ENCODE measurements at places on chromosomes 6 and 20. TPM values are rescaled to one million over a fixed set of nuclear protein-coding genes. Genes with fewer than 3 reads are reported as not detected.

- no peak for DNase-seq
These were observed 52.9 kb downstream of the EDN1 start for GRCh38 chr6:12343122-12343439.

DNA sequence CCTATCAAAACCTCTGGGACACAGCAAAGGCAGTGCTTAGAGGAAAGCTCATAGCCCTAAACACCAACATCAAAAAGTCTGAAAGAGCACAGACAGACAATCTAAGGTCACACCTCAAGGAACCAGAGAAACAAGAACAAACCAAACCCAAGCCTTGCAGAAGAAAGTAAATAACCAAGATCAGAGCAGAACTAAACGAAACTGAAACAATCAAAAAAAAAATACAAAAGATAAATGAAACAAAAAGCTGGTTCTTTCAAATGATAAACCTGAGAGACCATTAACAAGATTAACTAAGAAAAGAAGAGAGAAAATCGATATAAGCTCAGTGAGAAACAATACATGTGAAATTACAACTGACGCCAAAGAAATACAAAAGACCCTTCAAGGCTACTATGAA lies 34.8 kb upstream of the RUNX2 start:
- DNase-seq, result peak; percentile 20

- DNase-seq, result no peak
These were observed 65.4 kb upstream of the FBXL4 start for GRCh38 chr6:99013145-99013544.

- DNase-seq, result no peak
These were observed 36.0 kb upstream of the FOXA2 start for GRCh38 chr20:22620342-22620741.

DNA sequence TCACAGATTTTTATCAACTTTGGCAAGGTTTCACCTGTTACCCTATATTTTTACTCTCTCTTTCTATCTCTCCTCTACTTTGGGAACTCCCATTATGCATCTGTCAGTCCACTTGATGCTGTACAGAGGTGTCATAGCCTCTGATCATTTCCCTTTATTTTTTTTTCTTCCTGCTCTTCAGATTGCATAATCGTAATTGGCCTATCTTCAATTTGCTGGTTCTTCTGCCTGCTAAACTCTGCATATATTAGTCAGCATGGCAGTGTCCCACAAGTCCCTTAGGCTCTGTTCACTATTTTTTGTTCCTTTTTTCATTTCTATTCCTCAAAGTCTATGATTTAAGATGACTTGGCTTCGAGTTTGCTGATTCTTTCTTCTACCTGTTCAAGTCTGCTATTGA lies 44.7 kb upstream of the MICB start:
- no peak for DNase-seq

DNA sequence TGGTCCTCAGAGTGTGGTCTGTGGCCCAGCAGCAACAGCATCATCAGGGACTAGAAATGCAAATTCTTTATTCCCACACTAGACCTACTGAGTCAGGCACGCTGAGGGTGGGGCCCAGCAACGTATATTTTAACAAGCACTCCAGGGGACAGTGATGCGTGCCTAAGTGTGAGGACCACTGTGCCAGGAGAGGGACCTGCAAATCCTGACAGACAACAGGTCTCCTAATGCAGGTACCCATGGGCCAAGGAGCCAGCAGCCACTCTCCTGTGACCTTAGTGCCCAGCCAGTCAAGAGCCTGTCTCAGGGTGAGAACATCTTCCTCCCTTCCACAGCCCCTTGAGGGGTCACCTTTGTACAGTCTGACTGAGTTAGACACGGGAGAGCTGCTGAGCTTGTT lies 8.0 kb upstream of the MYLK2 start:
- no peak for DNase-seq

GRCh38 chr6:113184291-113184690 lies 672.9 kb upstream of the MARCKS start:
- no peak for DNase-seq

DNA sequence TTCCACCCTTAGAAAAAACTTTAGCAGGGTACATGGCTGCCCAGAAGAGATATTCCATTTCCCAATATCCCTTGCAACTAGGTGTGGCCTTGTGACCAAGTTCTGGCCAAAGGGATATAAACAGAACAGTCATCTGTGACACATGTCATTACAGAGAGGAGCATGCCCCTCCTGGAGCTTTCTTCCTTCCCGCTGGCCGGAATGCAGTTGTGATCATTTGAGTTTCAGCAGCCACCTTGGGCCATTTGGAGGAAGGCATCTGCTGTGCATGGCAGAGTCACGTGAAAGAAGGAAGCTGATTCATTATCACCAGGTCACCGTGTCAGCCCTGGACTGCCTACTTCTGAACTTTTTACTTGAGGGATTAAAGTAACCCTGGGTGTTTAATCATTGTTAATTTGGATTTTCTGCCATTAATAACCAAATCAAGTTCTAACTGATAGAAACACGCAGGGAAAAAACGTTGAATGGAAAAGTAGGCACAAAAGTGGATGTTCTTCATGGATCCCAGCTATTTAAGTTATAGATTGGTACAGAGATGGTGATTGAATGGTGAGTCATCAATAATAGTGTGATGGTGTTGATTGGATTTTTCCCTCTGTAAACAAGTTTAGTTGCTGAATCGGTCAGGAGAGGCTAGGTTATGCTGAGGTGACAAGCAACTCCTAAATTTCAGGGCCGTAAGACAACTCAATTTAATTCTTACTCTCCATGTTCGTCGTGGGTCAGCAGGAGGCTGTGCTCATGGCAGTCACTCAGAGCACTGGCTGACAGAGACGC lies 80.7 kb upstream of the CCDC167 start:
- DNase-seq, result no peak

- no peak for DNase-seq
These were observed 1155.8 kb downstream of the GRIK2 start for GRCh38 chr6:102549221-102549874.

GRCh38 chr6:14986370-14986769 lies 259.5 kb upstream of the JARID2 start:
- no peak for DNase-seq

GRCh38 chr6:15458021-15458459 lies 204.8 kb downstream of the DTNBP1 start:
- DNase-seq, result no peak

DNA sequence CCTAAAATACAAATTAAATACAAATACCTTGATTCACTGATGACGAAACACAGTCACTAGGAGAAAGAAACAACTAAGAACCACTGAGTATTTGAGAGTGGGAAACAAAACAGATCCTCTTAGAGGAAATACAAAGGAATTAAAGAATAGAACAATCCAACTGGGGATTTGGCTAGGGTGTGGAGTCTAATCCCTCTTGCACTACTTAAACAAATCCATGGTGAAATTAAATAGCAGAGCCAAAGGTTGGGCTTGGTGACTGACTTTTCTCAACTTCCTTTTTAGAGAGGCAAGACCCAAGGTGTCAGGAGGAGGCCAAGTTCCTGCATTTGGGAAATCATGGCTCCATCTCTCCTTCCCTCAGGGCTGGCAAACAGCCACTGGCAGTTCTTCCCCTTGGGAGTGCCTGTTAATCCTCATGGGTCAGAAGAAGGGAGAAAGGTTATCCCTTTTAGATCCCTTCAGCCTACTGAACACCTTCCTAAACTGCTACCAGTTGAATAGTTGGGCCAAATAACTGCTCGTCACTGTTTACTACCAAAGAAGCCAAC lies 101.2 kb upstream of the TRAF3IP2 start:
- no peak for DNase-seq

GRCh38 chr6:18186033-18186432 lies 30.8 kb downstream of the KDM1B start:
- no peak for DNase-seq

- no peak for DNase-seq
These were observed 43.1 kb downstream of the MICA start for GRCh38 chr6:31446481-31446880.

GRCh38 chr6:88368071-88368787 lies 202.1 kb upstream of the CNR1 start:
- DNase-seq, result no peak

DNA sequence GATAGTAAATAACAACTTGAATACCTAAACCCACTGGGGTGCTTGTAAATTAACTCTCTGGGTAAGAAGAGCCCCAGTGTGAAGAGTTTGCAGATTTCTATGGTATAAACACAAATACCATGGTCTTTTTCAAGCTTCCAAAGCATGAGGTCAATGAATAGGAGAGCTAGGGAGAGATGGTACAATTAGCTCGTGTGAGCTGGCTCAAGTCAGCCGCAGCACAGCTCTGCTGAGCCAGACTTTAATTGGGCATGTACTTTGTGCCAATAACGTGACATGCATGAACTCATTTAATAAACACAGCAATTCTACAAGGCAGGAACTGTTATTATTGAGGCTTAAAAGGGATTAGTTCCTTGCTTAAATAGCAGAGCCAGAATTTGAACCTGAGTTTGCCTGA lies 684.2 kb downstream of the KIF16B start:
- DNase-seq, result no peak

- no peak for DNase-seq
These were observed 530 bp downstream of the GOPC start for GRCh38 chr6:117601811-117602150.

GRCh38 chr6:53005663-53006250 lies 10.7 kb upstream of the GSTA4 start:
- no peak for DNase-seq

- DNase-seq, result no peak
These were observed 6.8 kb downstream of the TFAP2B start for GRCh38 chr6:50825375-50826036.

- no peak for DNase-seq
These were observed 41.7 kb upstream of the PIM1 start for GRCh38 chr6:37127961-37128862.

DNA sequence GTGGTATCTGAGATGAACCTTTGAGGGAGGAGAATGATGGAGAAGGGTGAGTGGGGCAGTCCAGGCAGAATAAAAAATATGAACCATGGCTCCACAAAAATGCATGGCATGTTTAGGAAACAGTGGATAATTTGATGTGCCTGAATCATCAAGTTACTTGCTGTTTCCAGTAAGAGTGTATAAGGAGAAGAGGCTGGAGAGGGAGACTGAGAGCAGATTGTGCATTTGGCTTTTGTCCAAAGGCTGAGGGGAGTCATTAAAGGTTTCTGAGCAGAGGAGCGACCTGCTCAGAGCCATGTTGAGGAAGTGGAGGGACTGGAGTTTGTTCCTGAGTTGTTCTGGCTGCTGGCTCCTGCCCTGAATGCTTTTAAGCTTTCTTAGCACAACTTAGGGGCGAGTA lies 6.1 kb downstream of the MMP24 start:
- DNase-seq, result no peak

DNA sequence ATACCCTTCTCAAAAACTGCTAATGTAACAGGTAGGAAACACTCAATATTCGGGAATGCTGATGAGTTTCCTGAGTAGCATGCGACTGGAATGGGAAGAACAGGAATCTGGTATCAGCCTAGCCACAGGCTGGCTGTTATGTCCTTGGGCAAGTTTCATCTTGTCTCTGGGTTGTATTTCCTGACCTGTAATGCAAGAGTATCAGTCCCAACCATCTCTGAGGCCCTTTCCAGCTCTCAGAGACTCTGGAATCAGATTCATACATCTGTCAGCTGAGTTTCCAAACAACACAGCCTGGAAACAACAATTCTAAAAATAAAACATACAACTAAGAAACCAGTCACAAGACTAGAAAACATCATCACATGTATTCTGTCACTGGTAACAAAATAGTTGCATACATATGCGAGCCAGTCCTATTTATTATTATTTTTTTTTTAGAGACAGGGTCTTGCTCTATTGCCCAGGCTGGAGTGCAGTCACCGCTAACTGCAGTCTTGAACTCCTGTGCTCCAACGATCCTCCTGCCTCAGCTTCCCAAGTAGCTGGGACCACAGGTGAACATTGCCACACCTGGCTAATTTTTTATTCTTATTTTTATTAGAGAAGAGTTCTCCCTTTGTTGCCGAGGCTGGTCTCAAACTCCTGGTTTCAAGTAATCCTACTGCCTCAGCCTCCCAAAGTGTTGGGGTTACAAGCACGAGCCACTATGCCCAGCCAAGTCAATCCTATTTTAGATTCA lies 16.7 kb upstream of the TFAP2A start:
- no peak for DNase-seq

GRCh38 chr6:130178692-130179091 lies 44.1 kb downstream of the SAMD3 start:
- no peak for DNase-seq

The NOX3 gene
- not detected for total RNA-seq

The ZSCAN23 gene
- 1.4 TPM for total RNA-seq

The NFATC2 gene
- 66.4 TPM for total RNA-seq

The MCHR2 gene
- not detected for total RNA-seq

The UBD gene
- total RNA-seq, result not detected

The MOG gene
- not detected for total RNA-seq

The WFDC12 gene
- total RNA-seq, result not detected

The RNF182 gene
- total RNA-seq, result not detected

The PET117 gene
- total RNA-seq, result 11.6 TPM

The C6orf52 gene
- 1.7 TPM for total RNA-seq

The CPNE1 gene
- 250 TPM for total RNA-seq

The RCAN2 gene
- 1.1 TPM for total RNA-seq

The SAMD5 gene
- total RNA-seq, result not detected

The SOD2 gene
- total RNA-seq, result 78.3 TPM

The TRIM10 gene
- total RNA-seq, result not detected

The PTCRA gene
- 0.93 TPM for total RNA-seq

The GSTA3 gene
- total RNA-seq, result not detected

The PROKR2 gene
- total RNA-seq, result not detected

The HDGFL1 gene
- total RNA-seq, result not detected

The OPRL1 gene
- 0.75 TPM for total RNA-seq

The LSM2 gene
- total RNA-seq, result 22.9 TPM

The SIM1 gene
- total RNA-seq, result not detected

Data from naive thymus-derived CD4-positive, alpha-beta T cell (primary cell).